ENCODE measurements at places on chromosomes 13 and 19. TPM values are rescaled to one million over a fixed set of nuclear protein-coding genes. Genes with fewer than 3 reads are reported as not detected.

The ZNF765 gene
- total RNA-seq: 4.9 TPM

The ZNF468 gene
- 8.7 TPM for total RNA-seq

The TMEM238 gene
- total RNA-seq: 0.97 TPM

The BRME1 gene
- total RNA-seq: 0.62 TPM

The PEX11G gene
- 2.0 TPM for total RNA-seq

The ZNF229 gene
- total RNA-seq: 5.6 TPM

The CGB1 gene
- total RNA-seq: not detected

The SSC5D gene
- 6.7 TPM for total RNA-seq

The ALOX5AP gene
- 26.9 TPM for total RNA-seq

The PET100 gene
- total RNA-seq: 150 TPM

The SERPINE3 gene
- not detected for total RNA-seq

The KISS1R gene
- total RNA-seq: not detected

DNA sequence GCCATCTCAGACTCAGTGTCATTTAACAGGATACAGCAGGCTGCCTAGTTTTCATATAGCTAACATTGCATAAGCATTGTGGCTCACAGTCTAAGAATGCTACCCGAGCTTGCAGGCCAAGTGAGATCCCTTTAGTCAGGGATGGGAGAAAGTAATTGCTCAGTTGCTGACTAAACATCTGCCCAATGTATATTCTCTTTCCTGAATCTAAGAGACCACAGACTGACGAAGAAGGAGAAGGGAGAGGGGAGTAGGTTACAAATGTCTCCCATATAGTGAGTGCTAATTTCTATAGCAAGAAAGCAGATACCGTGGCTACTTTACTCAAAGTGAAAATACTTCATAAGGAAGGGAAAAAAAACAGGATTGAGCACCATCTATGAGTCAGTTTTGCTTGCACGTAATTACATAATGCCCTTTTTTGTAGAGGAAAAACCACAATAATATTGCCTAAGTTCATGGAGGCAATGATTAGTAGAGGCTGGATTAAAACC lies 453.9 kb downstream of the COG6 start:
- no peak for DNase-seq

DNA sequence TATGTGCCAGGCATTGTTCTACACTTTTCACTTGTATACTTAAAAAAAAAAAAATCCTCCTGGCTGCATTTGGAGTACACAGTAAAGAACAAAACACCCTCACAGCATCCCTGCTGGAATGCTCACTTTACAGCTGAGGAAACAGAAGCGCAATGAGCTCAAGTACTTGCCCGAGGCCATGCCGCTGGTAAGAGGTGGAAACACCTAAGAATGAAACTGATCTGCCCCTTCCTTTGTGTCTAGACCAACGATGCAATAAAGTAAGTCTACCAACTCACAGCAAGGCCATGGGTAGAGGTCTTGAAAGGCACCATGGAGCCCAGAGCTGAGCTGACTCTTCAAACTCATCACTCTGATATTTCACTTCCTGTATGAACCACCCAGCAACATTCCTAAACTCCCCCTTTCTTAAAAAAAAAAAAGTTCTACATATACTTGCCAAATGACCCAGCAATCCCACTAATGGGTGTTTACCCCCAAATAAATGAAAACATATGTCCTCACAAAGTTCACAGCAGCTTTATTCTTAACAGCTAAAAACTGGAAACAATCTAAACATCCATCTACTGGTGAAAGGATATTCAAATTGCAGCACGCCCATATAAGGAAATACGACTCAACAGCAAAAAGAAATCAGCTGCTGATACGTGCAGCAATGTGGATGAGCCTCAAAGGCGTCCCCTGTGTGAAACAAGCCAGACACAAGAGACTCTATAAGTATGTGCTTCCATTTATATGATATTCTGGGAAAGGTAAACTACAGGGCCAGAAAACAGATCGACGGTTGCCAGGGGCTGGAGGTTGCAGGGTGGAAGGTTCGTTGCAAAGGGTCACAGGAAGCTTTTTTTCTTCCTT lies 236.6 kb upstream of the MAB21L1 start:
- DNase-seq: no peak

GRCh38 chr13:81639984-81640582 lies 1299.2 kb upstream of the SPRY2 start:
- DNase-seq: no peak

DNA sequence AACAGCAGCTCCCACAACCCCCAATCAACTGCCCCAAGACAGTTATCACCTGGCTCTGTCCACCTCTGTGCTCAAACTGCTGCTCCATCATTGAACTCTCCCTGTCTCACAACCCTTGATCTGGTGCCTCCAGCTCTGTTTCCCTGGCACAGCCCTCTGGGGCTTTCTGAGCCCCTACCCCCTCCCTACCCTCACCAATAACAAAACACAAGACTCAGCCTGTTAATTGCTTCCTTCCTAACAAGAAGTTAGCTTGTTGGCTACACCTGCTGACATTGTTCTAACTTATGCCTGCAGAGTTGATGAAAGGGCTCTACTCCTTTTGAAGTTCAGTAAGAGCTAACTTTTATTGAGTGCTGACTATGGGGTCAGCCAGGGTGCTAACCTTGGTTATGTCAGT lies 99.4 kb upstream of the FNDC3A start:
- no peak for DNase-seq

- DNase-seq: no peak
Observed at GRCh38 chr13:111275382-111275781, 45.1 kb upstream of the TEX29 start.

DNA sequence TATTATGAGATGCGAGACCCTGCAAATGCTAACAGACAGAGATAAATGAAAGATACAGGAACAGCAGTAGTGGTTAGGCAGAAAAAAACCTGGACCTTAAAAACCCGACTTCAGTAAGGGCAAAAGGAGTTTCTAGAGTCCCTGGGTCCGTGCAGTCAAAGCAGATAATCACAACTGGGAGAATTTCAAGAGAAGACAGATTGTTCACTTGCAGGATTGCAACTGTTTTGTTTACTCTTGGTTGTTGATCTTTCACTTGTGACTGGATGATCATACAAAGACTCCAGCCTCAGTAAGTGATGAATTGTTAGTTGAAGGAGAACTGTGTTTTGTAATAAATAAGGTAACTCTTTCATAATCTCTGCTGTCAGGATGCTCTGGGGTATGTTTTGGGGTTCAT lies 135.1 kb downstream of the GPC6 start:
- DNase-seq: no peak

DNA sequence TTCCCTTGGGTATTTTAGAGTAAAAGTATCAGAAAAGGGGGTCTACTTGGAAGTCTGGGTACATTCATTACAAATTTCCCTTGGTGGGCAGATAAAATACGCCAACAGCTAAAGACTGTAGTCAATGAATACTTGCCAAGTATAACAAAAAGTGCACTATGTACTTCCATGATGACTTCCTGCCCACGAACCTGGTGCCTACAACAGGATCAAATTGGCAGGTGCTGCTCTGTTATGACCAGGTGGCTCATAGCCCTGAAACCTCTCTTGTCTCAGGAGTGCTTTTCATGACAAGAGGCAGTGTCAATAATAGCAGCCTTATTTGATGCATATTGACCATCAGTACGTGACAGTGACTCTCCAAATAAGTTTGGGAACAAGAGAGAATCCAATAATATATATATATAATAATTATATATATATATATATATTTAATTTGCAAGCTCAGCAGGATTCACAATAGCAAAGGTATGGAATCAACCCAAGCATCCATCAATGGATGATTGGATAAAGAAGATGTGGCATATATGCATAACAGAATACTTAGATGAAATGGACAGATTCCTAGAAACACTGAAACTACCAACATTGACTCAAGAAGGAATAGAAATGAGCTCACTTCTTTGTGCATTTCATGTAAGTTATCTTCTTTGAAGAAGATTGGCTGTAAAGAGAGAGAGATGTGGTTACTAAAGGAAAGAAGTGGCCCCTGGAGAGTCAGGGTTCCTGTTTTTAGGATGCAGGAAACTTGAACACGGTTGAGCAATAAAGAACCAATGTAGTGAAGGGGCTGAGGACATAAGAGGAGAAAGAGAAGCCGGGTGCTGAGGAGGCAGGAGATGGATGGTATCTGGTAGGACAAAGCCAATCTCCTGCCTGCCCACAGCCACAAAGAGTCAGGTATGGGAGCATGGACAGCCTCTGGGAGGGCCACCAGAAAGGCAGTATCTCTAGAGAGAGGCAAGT lies 52.0 kb upstream of the GTF2F2 start:
- DNase-seq: no peak

DNA sequence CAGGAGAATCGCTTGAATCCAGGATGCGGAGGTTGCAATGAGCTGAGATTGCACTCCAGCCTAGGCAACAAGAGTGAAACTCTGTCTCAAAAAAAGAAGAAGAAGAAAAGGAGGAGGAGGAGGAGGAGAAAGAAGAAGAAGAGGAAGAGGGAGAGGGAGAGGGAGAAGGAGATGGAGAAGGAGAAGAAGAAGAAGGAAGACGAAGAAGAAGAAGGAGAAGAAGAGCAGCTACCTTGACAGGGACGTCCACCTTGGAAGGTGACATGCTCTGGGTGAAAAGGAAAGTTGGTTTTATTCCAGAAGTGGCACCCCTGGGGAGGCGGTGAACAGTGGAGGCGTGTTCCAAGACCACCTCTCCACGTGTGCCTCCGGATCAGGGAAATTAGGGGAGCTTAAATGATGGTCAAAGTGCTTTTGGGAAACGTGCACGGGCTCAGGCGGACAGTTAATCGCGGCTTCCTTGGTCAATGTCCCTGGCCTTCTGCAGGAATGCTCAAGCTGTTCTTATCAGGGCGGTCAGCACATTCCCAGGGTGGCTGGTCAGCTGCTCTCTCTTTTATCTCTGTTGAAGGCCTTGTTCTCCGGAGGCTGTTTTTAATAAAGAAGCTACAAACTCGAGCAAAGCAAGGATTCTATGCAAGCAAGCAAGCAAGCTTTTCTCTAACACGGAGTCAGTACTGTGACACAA lies 78.9 kb upstream of the PEG3 start:
- no peak for DNase-seq

DNA sequence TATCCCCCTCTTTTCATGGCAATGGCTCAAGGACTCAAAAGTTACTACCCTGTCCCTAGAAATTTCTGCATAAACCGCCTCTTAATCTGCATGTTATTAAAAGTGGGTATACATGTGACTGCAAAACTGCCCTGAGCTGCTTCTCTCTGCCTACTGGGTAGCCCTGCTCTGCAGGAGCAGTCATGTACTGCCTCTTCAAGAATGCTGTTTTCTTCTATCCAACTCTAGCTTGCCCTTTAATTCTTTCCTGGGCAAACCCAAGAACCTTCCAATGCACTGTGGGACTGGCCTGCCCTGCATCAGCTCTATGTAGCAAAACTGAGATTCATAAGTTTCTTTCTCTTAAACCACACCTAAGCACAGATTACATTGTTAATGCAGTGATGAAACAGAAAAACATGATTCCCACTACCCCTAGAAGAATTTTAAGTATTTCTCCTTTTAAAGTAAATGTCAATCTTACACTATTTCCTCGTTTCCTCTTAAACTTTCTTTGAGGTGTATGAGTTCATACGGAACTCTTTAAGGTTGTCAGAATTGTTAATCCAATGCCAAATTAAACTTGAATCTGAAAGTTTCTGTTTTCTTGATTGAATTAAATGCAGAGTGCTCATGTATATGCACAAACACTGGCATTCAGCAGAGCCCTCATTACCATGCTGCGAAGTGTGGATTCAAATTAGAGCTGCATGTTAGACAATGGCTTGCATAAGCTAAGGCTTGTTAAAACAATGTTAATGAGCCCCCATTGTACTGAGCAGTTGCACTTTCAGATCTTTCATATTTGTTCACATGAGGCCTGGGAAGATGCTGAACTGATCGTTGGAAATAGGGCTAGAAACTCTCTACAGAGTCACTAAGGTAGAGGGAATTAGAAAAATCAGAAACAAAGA lies 669.9 kb upstream of the PCDH20 start:
- no peak for DNase-seq

DNA sequence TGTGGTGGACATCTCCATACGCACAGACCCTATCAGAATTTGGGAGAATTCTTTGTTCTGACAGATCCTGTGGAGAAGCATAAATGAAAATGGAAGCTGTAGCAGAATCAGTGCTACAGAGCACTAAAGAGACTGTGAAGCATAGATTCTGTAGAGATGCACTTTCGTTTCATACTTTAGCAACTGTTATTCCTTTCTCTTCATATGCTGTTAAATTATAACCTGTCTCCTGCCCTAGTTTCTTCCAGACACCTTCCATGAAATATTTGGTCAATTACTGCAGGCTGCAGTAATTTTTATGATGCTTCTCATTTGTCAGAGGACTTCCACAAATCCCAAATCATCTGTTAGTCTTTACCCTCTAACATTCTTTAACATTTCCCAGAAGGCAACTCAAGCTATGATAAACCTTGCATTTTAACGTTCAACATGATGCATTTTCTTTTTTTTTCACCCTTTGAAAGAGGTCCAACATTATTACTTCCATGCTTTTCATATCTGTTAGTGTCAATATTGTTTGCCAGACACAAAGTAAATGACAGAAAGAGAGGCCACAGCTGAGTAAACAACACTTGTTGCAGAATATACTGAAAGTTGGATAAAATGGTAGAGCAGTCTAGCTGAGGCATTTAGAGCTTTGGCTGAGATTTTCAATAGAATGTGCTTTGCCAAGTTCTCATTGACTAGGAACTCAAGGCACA lies 412.7 kb downstream of the LMO7 start:
- DNase-seq: no peak

- no peak for DNase-seq
Observed at GRCh38 chr19:2523630-2524311, 47.8 kb downstream of the GADD45B start.

DNA sequence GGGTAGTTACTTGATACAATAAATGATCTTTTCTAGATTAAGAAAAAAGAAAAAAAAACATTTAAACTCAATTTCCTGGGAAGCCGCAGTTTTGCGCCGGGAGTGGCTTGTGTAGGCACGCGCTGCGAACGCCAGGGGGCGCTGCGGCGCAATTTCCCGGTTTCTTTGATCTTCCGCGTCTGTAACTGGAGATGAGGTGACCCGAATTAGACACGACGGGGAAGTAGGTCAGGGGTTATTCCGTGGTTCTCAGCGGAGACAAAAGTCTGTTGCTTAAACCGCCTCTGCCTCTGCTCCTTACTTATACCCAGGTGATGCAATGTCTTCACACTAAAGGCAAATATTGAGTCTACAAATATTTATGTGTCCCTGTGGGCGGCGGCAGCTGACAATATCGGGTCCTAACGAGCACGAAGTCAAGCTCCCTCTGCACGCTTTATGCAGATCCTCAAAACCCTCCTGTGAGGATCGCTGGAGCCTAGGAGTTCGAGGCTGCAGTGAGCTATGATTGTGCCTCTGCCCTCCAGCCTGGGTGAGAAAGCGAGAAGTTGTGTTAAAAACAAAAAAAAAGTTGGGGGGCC lies 15.2 kb downstream of the STXBP2 start:
- peak; percentile 80 for DNase-seq

GRCh38 chr19:4694211-4694987 lies 24.3 kb upstream of the MYDGF start:
- DNase-seq: no peak

Data from left cardiac atrium (tissue), 4 donors.